ENCODE measurements at places on chromosomes 6 and 20.

DNA sequence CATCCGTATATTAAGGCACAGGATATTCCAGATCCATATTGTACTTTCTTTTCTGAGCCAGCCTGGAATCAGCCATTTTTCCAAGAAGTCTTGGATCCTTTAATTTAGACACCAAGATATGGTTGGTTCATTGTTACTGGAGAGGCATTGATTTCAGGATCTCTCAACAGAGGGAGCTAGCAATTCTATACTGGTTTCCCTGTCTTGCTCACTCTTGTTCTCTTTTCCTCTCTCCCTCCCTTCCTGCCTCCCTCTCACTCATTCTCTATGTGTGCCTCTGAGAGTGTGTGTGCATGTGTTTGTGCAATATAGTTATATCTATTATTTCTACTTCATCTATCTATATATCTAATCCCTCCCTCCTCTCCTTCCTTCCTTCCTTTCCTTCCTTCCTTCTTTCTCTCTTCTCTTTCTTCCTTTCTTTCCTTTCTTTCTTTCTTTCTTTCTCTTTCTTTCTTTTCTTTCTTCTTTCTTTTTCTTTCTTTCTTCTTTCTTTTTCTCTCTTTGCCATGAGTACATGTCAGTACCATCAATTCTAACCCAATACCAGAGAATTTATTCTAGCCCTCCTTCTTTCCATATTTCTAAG lies 299.1 kb downstream of the EPHA7 start:
- DNase-seq: no peak

GRCh38 chr6:20463396-20463795 lies 61.7 kb downstream of the E2F3 start:
- DNase-seq: no peak

DNA sequence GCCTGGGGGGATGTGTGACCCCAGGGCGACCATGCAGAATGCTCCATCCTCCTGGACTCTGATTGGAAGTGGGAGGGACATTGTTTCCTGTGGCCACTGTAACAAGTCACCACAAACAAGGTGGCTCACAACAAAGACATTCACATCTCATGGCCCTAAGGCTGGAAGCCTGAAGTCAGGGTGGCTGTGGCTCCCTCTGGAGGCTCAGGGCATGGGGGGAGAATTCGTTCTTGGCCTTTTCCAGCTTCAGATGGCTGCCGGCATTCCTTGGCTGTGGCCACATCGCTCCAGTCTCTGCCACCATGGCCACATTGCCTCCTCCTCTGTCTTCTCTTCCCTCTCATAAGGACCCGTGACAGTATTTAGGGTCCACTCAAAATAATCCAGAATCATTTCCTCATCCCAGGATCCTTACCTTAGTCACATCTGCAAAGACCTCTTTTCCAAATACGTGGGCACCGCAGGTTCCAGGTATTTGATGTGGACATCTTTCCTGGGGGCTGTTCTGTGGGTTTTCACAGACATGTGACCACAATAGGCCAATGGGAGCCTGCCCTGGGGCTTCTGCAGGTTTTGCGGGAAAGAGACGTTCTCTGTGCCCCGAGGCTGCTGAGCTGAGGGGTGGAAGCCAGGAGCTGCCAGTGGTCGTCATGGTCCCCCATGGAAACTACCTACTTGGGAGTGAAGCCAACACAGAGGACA lies 249.3 kb downstream of the PREX1 start:
- DNase-seq: no peak

DNA sequence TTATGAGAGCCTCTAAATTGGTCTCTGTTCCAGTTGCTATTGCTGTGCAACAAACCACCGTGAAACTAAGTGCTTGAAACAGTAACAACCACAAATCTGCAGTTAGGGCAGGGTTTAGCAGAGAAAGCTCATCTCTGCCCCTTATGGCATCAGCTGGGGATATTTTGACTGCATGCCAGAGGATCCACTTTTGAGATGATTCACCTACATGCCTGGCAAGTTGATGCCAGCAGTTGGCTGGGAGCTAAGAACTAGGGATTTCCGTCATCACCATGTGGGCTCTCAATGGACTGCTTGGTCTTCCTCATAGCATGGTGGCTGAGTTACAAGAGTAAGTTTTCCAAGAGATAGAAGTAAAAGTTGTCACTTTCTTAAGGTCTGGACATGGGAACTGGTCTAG lies 35.1 kb downstream of the PLCB4 start:
- DNase-seq: peak; percentile 12

- peak; percentile 37 for DNase-seq
Observed at GRCh38 chr6:24667378-24667803, 514 bp downstream of the ACOT13 start.

DNA sequence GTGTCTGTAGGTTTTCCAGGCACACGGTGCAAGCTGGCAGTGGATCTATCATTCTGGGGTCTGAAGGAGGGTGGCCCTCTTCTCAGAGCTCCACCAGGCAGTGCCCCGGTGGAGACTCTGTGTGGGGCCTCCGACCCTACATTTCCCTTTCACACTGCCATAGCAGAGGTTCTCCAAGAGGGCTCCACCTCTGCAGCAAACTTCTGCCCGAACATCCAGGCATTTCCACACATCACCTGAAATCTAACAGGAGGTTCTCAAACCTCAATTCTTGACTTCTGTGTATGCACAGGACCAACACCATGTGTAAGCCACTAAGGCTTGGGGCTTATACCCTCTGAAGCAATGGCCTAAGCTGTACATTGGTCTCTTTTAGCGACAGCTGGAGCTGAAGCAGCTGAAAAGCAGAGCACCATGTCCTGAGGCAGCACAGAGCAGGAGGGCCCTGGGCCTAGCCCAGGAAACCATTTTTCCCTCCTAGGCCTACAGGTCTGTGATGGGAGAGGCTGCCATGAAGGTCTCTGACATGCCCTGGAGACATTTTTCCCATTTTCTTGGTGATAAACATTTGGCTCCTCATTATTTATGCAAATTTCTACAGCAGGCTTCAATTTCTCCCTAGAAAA lies 253.3 kb downstream of the ERMARD start:
- no peak for DNase-seq

- DNase-seq: no peak
Observed at GRCh38 chr6:44108471-44108870, 18.8 kb downstream of the MRPL14 start.

DNA sequence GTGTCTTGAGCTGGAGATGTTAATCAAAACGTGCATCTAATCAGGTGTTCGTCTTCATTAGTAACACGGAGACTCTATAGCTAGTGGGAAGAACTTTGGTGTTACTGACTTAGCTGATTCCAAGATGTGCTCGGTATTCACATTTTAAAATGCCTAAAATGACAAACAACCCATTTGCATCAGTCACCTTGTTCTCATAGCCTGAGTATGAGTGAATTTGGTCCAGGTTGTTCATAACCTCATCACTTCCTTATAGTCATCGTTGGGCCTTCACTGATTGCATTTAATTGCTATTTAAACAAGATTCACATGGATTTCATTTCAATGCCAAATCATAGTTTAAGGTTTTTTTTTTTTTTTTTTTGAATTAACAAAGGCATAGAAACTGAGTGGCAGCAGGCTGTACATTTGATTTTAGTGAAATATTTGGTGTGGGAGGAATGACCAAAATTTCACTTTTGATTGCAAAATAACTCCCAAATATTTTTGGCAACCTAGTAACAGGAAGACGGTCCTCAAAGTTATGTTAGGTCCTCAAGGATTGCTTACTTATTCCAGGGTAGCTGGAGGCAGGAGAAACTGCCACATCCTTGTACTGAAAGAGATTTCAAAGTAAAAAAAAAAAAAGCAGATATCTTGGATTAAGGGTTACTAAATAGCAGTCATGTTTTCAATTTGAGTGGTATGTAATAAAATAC lies 104.7 kb downstream of the JARID2 start:
- DNase-seq: no peak

DNA sequence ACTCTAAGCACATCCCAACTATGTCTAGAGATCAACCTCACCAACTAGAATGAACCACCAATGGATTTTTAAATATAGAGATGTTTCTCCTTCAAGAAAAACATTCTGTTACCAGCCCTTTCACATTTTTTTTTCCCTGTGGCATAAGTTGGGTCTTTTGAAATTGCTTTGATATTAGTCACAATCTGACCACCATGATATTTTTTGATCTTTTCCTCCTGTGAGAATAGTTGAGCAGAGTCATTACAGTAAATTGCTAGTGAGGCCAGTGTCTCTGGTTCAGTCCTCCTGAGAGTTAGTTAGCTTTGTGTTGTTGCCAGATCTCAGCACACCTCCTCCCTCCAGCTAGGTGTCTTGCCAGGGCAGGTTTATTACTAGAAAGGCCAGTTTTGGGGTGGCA lies 79.7 kb upstream of the MYLIP start:
- DNase-seq: no peak

- DNase-seq: no peak
Observed at GRCh38 chr20:20369250-20370093, 1.6 kb downstream of the INSM1 start.

- no peak for DNase-seq
Observed at GRCh38 chr20:19618711-19619110, 139.3 kb upstream of the RIN2 start.

DNA sequence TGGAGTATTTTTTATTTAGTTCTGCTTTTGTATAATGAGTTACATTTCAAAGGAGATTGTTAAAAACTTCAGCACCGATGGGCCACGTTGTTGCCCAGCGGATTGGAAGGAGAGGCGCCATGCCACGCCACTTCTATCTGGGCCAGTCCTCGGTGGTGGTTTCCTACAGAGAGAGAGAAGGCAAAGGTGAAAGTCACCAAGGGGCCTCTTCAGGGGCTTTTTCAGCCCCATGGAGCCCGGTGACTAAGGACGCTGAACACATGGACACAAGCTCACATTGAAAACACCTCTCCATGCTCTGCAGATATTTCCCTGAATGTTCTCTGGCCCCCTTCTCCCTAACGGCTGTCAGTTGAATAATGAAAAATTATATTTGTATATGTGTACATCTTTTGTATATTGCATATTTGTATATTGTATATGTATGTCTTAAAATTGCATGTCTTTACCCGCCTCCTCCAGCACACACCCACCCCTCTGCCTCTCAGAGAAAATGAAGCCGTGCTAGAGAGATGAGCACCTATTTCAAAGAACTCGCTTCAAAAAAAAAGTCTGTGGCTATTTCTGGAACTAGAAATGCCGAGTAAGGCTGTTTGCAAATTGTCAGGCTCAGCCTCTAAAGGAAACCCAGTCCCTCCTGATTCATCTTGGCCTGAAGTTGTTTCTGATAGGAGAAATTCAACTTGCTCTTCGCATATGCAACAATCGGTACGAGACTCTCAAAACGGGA lies 91.9 kb upstream of the CDH4 start:
- DNase-seq: no peak

GRCh38 chr20:5871459-5872410 lies 78.6 kb downstream of the TRMT6 start:
- no peak for DNase-seq

DNA sequence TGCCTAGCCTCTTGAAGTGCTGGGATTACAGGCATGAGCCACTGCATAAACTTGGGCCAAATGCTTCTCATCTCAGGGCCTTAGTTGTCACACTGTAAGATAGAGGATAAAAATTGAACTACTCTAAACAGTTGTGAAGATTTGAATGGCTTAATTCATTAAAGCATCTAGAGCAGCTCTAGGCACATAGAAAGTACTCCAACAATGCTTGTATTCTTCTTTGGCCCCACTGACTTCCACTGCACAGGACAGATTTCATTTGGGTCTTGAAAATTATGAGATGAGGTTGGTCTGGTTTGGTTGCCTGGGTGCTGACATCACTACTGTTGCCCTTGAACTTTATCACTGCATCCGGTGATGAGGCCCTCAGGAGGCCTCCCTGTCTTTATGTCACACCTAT lies 10.0 kb upstream of the HBS1L start:
- DNase-seq: no peak

DNA sequence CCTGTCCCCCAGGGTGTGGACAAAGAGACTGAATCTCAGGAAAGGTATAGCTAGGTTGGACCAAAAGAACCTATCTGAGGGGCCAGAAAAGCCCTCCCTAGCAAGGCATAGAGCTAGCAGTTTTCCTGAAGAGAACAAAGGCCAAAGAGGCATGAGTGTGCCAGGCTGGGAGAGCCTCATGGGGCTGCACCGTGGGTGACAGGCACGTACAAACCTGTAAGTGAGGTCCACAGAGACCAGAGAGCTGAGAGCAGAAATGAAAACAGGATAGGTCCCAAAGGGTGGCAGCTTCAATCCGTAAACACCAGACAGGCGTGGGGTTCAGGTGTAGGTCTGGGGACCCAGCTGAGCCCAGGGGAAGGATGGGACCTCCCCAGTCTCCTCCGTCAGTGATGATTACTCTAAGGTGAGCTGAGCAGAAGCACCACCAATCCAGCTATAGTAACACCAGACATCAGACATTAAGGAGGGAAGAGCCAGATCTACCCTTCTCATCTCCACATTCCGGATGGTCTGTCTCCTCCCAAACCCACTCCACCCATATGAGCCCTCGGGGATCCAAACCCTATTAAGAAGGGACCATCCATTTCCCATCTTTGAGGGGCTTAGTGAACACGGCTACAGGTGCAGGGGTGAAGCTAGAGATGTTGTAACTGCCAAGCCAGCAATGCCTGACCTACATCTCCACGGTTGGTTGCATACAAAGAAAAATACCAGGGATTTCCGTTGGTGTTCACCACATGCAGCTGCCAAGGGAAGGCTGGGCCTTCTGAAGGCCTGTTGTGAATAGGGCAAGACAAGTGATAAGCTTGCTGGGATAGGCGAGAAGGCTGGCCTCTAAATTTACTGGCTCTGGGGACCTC lies 38.3 kb downstream of the BCL2L1 start:
- no peak for DNase-seq

DNA sequence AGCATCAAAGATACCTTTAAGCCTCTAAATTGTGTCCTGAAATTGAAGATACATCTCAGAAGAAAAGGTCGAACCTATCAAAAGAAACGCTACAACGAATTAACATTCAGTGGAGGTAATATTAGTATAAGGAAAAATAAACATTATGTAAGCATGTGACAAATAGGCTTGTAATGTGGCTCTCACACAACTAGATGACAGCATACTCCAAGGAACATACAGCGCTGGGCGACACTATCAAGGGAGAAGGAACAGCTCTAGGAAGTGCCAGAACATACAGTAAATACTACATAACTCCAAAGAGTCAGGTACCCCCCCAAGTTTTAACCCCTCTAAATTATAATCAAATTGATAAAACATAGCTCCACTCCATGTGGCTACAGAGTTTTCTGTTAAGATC lies 103.5 kb downstream of the LAMP5 start:
- DNase-seq: peak; percentile 33

- DNase-seq: peak; percentile 65
Observed at GRCh38 chr6:149934249-149935156, 7.3 kb upstream of the ULBP2 start.
